Spleen (tissue), 13 donors: ENCODE measurements at places on chromosomes 4 and X. TPM values are rescaled to one million over a fixed set of nuclear protein-coding genes. Genes with fewer than 3 reads are reported as not detected.

PAGE2B gene
- polyA plus RNA-seq, result 0.53 TPM

GRCh38 chr4:150875367-150875766 is 139.7 kb downstream of the LRBA start:
- no peak for DNase-seq

SPOCK3 gene
- polyA plus RNA-seq, result not detected

SPANXA1 gene
- polyA plus RNA-seq, result not detected

SUPT20HL1 gene
- not detected for polyA plus RNA-seq

- no peak for DNase-seq
These were observed 6.5 kb downstream of the ZNF280C start for GRCh38 chrX:130262231-130262630.

DNA sequence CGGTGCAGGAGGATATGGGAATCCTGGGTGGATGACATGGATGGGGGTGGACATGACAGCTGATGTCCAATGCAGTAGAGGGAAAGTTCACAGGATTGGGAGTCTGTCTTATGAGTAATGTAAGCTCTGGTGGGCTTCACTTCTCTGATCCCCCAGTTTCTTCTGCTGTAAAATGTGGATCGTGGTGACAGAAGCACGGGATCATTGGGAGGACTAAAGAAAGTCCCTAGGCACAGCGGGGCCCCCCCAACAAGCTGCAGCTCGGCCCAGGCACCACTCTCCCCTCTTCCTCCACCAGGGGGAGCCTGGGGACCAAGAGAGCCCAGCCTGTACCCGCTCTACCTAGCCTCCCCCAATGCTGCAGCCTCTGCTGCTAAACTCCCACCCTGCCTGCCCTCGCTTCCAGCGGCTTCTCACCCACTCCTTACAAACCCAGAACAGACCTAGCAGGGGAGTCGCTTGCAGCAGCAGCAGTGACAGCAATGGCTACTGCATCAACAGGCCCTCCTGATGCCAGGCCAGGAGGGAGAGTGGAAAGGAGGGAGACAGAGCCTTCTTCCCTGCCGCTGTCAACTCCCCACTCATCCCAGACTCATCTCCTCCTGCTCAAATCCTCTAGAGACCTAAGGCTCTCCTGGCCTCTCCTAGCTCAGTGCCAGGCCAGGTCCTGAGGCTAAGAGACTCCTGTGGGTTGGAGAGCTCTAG is 36.1 kb upstream of the IQSEC2 start:
- DNase-seq, result peak; percentile 90

DNA sequence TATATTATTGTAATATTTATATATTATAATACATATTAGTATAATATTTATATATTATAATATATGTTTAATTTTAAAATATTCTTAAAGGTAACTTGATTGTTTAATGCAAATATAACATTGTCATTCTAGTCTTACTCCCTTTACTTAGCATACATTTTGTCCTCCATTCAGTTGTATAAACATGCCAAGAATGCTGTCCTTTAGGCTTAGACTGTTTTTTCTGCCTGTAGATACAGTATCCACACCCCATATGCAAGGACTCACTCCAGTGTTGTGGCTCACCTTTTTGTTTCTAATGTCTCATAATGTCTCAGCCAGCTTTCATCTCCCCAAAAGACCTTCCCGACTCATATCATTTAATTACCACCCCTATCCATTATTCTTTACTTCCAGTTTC is 2110.0 kb downstream of the PCDH7 start:
- DNase-seq, result no peak

GAGE2A gene
- not detected for polyA plus RNA-seq

DNA sequence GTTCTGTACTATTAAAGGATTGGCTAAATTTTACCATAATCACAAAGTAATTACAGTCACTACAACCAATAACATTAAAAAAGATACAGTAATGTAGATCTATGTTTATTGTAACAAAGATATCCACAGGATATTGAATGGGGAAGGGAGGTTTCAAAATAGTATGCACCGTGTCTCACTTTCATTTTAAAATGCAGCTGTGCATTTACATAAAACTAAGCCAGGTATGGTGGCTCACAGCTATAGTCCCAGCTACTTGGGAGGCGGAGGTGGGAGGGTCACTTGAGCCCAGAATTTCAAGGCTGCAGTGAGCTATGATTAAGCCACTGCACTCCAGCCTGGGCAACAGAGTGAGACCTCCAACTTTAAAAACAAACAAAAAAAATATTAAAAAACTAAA is 8.5 kb downstream of the SRP72 start:
- no peak for DNase-seq

- peak; percentile 57 for DNase-seq
These were observed 10.4 kb downstream of the PAQR3 start for GRCh38 chr4:78928835-78929234.

DNA sequence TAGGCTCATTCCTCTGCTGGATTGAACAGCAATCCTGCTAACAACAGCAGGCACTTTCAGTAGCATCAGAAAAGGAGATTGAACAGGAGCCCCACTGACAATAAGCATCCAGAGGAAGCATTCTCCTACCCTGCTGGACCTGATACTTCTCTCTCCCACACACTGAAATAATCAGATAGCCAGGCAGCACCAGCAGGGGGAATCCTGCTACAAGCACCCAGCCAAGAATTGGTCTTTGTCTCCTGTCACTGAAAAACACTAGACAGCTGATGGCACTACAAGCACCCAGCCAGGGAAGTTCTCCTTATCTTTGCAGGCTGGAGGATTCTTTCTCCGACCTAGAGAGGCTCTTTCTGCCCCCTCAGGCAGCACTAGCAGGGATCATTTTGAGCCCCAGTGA is 444.3 kb upstream of the GRIA3 start:
- DNase-seq, result no peak

DNA sequence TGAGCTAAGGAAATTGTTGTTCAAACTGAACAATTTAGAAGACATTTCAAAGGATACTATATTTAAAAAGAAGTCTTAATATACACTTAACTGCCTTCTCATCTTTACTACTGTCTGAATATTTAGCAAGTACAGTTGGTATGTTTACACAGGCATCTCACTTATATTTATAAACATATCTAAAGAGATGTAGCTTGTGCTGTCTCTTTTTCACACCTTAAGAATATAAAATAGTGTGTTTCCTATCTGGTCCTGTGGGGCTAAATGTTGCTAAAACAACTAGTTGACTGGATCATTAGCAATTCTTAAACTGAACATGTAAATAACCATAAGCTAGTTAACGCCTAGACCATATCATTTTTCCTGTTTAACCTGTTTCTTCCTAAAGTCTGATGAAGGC is 336.3 kb downstream of the PPP3CA start:
- DNase-seq, result no peak

DNA sequence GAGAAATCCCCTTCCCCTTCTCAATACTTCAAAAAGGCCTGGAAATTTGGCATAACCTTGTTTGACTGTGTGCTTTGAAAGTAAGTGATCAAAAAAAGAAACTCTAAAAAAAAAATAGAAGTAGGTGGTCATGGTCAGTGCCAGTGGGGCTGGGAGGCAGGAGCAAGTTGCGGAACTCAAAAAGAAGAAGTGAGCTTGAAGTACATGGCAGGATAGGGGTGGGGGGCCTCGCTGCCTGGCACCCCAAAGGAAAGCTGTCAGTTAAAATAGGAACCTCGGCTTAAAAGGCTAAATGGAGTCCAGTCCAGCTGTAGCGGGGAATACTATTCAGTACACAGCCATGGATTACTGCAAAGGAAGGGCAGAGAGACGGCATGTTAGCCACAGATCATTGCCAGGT is 12.2 kb upstream of the NKRF start:
- DNase-seq, result peak; percentile 86

DNA sequence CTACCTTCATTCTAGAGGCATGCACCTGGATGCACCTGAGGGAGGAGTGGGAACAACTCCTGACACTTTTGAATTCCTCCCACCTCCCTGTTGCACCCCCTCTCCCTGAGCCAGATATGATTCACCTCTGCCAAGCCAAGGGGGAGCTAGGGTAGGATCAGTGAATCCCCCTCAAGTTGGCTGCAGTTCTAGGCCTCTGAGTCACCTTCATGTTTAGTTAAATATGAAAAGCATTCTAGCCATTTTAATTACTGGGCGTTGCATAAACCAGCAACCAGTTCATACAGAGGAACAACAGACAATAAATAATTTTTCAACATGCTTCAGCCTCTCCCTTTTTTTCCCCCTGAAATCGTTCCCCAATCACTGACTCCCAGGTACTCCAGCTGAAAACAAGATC is 1440.2 kb downstream of the ADGRL3 start:
- no peak for DNase-seq

DNA sequence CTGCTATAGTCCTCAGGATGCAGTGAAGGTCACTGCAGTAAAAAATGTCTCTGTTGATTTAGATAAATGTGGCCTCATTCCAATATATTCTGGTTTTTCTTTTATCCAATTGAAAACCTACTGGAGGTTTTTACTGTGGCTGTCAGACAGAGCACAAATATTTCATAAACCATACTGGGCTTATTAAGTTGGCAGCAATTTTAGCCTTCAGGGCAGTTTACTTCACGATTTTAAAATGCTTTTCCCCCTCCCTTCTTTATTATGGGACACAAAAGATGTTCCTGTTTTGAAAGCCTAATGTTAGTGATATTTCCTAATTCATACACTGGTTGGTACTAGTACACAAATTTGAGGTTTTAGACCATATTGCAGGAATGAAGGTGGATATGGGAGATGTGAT is 939.4 kb downstream of the C4orf33 start:
- no peak for DNase-seq

TLR2 gene
- polyA plus RNA-seq, result 9.5 TPM

- no peak for DNase-seq
These were observed 85.0 kb downstream of the ADRA2C start for GRCh38 chr4:3851211-3851610.

NAP1L5 gene
- polyA plus RNA-seq, result 3.5 TPM

DNA sequence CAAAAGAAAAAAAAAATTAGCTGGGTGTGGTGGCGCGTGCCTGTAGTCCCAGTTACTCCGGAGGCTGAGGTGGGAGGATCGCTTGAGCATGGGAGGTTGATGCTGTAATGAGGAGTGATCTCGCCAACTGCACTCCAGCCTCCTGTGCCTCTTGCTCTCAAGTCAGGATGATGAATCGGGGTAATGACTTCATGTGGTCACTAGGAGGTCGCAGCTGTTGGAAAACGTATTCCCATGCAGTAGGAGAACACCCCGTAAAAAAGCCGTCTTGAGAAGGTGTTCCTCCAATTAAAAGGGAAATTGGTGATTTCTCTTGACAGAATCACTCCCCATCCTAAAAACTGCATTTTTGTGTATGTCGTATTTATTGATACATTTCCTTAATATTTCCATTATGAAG is 2.2 kb downstream of the CCNB3 start:
- no peak for DNase-seq

- no peak for DNase-seq
These were observed 753.5 kb upstream of the PCDH10 start for GRCh38 chr4:132395561-132395960.

DNA sequence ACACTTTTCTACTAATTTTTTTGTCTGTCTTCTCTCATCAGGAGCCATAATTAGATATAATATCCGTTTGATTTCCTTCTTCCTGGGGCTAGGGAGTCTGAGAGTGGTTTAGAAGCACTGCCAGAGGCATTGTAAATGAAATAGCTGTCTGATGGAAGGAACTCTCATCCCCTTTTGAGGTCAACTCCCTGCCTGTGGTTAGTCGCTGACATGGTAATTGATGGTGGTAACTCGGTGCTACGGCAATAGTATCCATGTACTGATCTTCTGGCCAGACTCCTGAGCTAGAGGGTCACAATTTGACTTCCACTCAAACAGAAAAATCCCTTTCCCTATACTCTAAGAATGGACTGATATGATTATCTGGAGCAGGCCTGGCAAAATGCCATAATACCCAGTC is 108.1 kb upstream of the TRPC5 start:
- DNase-seq, result no peak

ADH1B gene
- polyA plus RNA-seq, result 57.5 TPM

GRCh38 chr4:125639182-125639621 is 324.4 kb downstream of the FAT4 start:
- peak; percentile 75 for DNase-seq

GRCh38 chr4:138892483-138893407 is 122.8 kb upstream of the NOCT start:
- DNase-seq, result no peak

GRCh38 chr4:169143335-169143734 is 127.4 kb downstream of the SH3RF1 start:
- no peak for DNase-seq

UGT2A1 gene
- polyA plus RNA-seq, result not detected

DNA sequence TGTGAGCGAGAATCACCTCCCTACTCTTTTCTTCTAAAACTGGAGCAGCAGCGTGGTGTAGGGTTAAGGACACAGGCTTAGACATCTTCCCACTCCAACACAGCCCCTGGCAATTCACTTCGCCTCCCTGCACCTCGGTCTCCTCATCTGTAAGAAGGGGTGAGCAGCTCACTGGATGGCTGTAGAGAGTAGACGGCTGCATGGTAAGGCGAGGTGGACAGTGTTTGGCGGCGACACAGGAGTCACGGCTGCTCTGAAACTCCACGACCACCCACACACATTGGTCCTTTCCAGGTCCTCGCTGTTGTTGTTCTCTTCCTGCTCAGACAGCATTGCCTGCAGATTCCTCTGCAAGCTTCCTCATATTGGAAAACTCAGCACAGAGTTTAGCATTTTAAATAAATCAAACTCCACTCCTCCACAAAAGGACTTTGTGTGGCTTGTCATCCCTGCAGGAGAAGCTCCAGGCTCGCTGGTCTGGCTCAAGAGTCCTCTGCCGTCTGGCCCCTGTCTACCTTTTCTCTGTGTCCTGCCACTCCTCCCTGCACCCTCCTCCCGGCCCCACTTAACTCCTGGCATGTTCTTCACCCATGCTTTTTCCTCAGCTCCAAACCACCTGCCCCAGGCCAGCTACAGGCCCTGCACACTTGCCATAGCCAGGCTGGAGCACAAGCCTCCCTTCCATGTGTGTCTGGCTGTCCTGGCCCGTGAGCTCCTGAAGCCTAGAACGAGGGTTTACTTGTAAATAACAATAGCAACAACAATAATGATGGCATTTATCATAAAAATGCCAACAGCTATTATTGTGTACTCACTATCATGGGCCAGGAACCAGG is 41.3 kb upstream of the CRMP1 start:
- DNase-seq, result no peak

GRCh38 chrX:146396409-146396808 is 413.2 kb upstream of the CXorf51B start:
- no peak for DNase-seq

DNA sequence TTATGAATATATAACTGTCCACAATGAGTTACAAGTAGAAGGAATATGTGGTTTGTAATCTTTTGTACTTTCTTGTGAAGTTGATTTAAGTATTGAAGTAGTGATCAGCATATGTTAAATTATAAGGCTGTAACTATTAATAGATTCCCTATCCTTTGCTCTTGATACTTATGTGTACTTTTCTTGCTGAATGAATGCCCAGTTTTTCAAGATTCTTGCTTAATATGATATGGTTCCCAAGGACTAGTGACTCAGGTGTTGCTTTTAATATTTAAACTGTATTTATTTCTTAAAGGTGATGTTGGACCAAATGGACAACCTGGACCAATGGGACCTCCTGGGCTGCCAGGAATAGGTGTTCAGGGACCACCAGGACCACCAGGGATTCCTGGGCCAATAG is 121.7 kb downstream of the IRS4 start:
- DNase-seq, result no peak
